ENCODE measurements at places on chromosomes 2 and 18.

GRCh38 chr18:32730620-32731091 is 42.2 kb downstream of the KLHL14 start:
- DNase-seq, result no peak

GRCh38 chr2:215594766-215595165 is 158.9 kb upstream of the FN1 start:
- DNase-seq, result no peak

DNA sequence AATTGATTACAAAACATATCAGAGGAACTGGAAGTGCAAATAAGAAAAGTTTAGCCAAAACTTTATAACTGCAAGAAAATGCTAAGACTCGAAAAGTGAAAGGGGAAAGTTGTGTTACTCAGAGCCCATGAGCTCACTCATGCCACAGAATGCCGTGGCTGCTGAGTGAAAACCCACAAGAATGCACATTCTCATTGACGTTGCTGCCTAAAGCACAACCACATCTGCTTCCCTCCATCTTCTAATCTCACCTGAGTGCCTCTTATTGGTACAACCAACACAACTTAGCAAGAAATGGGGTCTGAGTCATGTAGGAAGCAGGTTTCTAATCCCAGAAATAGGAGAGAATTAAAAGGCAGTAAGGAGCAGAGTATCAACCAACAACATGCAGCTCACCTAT is 259.7 kb downstream of the LNPK start:
- DNase-seq, result no peak

GRCh38 chr18:59460072-59460420 is 101.0 kb upstream of the LMAN1 start:
- no peak for DNase-seq

- DNase-seq, result no peak
These were observed 15.6 kb upstream of the FHOD3 start for GRCh38 chr18:36281936-36282335.

DNA sequence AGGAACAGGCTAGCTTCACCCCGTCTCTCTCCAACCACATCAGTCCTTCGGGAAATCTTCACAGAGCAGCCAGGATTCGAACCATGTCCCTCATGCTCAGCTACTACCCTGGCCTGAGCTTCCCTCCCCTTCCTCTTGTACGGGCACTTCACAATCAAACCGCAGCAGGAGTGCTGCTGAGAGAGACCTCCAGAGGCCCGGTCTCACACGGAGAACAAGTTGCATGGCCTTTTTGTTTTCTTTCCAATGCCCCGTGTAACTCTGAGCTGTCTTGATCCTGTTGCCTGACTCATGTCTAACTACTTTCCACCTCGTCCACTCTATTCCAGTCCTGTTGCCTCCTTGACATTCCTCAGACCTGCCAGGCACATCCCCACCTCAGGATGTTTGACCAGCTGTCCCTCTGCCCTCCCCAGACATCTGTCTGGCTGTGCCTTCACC is 25.4 kb downstream of the FBLN7 start:
- DNase-seq, result no peak

GRCh38 chr2:64054161-64054915 is 35.1 kb upstream of the VPS54 start:
- DNase-seq, result no peak

- no peak for DNase-seq
These were observed 322.2 kb downstream of the SLC8A1 start for GRCh38 chr2:40129725-40130124.

GRCh38 chr2:160252900-160253299 is 52.8 kb upstream of the ITGB6 start:
- DNase-seq, result no peak

DNA sequence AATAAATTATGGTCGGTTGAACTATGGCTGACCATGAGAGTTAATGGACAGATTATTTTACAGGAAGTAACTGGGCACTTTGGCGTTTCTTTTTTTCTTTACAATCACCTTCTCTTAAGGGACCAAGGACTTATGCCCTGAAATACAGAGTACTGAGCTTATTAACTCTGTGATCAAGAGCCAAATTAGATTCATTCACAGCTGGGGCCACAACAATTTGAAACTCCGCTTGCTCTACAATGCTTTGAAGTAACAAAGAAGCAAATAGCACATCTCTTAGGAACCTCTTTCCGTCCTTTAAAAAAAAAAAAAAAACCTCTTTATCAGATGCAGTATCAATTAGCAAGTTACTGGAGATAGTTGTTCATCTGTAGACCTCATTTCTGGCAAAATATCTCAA is 112.0 kb downstream of the LYPD6 start:
- DNase-seq, result no peak

GRCh38 chr2:208255557-208256106 is 761 bp upstream of the IDH1 start:
- no peak for DNase-seq

GRCh38 chr18:13039806-13040205 is 48.6 kb downstream of the CEP192 start:
- no peak for DNase-seq

- no peak for DNase-seq
These were observed 48.2 kb downstream of the AGAP1 start for GRCh38 chr2:235541838-235542549.

GRCh38 chr18:9517869-9518268 is 42.6 kb downstream of the RALBP1 start:
- DNase-seq, result no peak

- no peak for DNase-seq
These were observed 138.9 kb downstream of the TNS1 start for GRCh38 chr2:217863883-217864282.

DNA sequence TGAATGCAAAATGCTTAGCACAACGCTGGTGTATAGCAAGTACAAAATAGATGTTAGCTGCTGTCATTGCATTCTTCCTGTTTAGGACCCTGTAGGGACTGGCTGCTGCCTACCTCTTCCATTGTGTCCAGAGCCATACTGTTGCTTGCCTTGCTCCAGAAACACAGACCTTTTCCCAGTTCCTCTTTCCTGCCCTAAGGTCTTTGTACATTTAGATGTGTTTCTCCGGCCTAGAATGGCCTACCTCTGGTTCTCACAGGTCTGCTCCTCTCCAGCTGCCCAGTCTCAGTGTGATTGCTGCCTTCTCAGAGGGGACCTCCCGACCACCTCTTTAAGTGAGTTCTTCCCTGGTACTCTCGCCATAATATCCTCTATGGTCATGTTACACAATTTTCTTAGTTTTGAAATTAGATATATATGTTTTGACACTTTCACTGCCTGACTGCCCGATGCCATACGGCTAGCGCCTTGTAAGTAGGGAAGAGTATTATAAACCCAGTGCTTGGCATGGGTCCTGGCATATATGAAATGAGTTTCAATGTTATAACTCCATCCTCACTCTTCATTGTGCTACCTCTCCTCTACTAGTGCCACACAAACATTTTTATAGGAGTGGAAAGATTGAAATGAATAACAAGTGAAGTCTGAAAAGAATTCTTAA is 48.3 kb downstream of the RFTN2 start:
- no peak for DNase-seq

DNA sequence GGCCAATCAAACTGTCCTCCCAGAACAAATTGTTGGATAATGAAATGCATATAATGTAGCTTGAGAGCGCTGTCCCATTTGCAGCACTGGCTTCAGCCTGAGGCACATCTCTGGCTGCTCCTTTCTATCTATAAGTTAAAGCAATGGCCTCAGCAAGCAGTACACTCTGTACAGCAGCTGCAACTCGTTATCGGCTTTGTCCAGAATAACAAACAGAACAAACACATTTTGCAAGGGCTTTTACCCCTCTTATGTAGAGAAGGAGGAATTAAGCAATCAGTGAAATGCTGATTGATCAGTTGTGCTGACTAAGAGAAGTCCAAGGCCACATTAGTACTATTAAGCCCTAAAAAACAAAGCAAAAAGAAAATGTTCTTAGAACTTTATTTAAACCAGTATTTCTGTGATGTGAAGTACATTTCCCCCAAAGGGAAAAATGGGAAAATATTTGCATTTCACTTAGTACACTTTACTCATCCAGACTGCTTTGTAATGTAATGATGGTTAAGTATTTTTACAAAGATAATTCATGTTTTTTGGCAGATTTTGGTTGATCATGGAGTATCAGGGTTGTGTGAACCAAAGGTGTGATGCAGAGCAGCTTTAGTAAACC is 15.0 kb upstream of the CPS1 start:
- DNase-seq, result no peak

- no peak for DNase-seq
These were observed 316.9 kb upstream of the THSD7B start for GRCh38 chr2:136448432-136448831.

- no peak for DNase-seq
These were observed 67.5 kb downstream of the CSRNP3 start for GRCh38 chr2:165536851-165537499.

GRCh38 chr2:238379096-238379810 is 47.5 kb upstream of the ASB1 start:
- DNase-seq, result no peak

- no peak for DNase-seq
These were observed 369.7 kb downstream of the MTX2 start for GRCh38 chr2:176639016-176639343.

DNA sequence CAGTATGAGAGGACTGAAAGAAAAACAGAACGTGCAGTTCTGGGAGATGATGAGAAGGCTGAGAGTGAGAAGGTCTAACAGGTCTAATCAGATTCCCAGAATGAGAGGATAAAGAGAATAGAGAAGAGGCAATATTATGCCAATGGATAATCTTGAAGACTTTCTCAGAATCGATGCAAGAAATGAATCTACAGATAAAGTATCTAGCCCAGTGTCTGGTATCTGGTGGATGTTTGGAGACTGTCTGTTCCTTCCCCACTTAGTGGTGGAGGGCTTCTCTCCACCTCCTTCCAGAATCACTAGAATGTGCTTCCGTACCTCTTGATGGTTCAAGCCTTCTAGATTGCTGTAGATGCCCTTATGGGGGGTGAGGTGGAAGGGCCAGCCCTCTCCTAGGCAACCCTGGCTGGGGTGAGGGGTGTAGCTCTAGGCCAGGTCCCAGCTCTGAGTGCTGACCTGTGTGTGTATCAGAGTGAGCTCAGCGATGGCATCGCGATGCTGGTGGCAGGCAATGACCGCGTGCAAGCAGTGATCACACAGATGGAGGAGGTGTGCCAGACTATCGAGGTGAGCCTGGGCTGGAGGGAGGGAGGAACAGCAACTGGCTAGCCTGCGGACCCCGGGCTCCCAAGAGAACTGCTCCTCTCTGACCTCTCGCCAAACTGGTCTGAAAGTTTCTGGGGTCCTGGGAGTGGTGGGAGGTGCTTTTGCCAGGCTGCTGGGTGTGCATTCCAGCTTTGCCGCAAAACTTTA is 3.6 kb downstream of the UCN start:
- no peak for DNase-seq

DNA sequence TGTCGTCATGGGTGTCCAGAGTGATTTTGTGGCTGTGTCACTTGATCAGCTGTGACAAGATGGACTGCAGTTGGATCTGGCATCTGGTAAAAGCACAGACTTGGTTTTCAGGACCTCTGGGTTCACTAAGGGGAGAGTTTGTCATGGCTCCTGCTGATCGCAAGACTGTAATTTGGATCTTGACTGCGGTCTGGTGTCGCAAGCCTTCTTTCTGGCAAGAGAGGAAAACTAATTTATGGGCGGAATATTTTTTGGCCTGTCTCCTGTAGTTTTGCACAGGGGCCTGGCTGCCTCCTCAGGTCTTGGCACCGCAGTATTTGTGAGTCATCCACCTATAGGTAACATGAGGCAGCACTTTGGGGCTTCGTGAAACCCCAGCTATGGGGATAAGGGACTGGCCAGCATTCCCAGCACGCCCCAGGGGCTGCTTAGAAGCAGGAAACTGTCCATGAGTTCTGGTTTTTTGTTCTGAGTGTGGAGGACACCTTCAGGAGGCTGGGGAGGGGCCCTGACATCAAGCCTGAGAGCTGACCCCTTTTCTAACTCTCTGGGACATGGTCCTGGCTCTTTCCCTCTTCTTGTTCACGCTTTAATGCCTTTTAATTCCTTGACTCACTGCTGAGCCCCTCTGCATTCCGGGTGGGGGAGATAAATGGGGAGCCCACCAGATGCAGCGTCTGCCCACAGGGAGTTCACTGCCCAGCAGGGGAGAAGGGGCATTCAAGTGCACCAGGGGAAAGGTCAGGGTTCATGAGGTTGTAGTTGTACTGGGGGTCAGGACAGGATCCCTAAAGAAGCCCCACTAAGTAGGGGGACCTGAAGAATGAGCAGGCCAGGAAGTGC is 12.2 kb downstream of the SH3BP4 start:
- DNase-seq, result no peak

DNA sequence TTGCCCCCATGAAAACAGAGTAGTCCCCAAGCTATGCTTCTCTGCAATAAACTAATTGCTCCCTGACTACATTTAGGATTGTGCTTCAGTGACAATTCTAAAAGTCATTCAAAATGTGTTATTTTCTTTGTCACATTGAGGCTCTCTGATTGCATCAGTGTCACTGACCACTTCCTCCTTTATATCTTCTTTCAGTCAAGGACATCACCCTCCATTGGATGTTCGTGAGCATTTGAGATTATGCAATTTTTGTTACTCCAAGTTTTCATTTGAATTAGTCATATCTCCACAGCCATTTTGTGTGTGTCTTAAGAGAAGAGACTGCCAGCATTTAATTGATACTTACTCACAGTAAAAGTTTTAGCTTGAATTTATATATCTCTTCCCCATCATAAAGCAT is 780.8 kb upstream of the GCFC2 start:
- no peak for DNase-seq

GRCh38 chr2:21059885-21060610 is 16.2 kb upstream of the APOB start:
- no peak for DNase-seq

DNA sequence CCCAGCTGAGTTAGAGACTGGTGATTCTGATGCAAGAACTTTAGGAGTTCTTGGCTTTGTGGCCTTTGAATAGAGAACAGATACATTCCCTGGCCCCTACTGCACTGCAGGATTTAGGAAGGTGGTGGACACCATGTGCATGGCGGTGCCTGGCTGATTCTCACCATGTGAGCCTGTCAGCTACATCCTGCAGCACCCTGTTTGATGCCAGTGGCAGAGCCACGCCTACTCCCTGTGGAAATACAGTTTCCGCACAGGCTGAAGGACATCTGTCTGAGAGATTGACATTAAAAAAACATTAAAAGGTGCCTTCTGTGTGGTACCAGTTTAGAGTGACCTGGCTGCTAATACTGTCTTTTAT is 50.0 kb downstream of the KCNE4 start:
- DNase-seq, result no peak

DNA sequence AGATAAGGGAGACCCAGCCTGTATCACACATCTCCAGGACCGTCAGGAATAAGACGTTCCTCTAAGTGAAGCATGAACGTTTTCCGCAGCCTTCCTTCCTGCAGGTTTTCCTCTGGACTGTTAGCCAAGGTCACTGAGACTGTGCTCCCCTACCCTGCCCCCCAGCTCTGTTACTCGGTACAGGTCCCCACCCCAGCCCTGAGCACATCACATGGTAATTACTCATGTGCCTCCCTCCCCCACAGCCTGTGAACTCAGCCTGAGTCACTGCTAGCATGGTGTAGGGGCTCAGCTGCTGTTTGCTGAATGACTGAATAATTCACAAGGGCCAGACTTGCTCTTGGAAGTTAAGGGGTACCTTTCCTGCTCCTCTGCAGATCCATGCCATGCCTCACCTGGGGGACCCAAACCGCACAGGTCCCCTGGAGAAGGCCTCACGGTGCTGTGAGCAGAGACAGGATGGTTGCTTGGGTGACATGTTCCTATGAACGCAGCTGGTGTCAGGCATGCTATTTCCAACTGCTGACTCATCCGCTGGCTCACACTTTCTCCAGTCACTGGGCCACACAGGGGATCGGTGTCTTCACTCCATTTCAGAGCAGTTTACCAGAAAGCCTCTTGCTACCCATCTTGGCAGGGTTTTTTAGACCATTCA is 88.2 kb downstream of the PLB1 start:
- no peak for DNase-seq
